Osteoblast (primary cell): ENCODE measurements at places on chromosomes 12 and 14.

GRCh38 chr14:23537351-23538049, 14.1 kb downstream of the ZFHX2 start:
- DNase-seq: peak; percentile 66

DNA sequence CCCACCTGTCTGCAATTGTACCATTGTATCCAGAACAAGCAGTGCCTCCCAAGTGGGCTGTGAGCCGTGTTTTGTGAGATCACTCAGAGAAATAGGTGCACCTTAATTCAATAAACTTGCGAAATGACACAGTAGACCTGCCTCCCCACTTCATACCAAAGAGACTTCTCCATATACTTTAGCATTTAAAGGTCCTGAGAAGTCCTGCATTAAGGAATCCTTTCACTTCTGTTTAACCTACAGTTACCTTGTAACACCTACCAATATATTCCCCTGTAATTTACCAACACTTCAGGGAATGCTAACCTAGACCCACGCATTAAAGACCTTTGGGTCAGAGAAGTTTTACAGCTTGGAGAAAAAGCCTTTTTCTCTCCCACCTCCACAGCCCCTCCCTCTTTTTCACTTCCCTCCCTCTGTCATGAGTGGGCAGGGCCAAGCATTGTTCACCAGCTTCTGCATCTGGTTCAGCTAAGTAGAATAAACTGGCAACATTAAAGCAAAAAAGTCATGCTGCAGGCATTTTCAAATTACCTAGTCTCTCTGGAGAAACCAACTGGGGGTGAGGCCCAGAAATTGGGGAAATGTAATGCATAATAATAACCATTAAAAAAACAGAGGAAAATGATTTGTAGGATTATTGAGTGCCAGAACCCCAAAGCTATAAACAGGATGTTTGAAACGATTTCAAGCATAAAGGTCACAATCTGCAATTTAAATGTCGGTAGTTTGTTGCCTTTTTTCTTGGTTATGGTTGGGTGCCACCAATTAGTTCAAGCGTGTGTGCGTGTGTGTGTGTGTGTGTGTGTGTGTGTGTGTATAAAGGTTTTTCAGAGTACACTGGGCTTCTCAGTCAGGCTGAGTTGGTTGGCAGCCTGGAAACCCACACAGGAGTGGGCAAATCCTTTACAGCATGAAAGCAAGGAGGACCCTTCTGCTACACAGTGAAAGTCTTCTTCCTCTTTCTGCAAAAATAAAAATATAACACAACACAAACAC, 13.7 kb upstream of the WSCD2 start:
- DNase-seq: no peak

DNA sequence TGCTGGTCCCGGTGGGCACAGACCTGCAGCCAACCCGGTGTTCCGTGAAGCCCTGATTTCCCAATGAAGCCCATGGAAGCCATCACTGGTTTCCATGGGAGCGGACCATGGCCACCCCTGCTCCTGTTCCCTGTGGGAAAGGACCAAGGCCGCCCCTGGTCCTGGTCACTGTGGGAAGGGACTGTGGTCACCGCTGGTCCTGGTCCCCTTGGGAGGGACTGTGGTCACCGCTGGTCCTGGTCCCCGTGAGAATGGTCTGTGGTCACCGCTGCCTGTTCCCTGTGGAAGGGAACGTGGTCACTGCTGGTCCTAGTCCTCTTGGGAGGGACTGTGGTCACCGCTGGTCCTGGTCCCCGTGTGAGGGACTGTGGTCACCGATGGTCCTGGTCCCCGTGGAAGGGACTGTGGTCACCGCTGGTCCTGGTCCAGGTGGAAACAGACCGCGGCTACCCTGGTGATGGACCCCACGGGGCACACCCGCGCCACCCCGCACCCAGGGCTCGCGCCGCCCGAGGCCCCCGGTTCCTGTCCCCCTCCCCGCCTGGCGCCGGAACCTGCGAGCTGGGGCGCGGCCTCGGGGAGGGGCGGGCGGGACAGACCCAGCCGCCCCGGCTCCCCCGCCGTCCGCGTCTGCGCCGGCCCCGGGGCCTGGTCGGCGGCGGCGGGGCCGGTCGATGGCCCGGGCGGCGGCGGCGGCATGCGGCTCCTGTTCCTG, at the start of gene GLT1D1:
GLT1D1 (plus strand) TSS at position 594 of the 715 bp plus-strand sequence; CDS start at position 698, 104 bp downstream.
- DNase-seq: no peak

GRCh38 chr14:28656704-28657255, 109.8 kb upstream of the FOXG1 start:
- DNase-seq: no peak

- no peak for DNase-seq
Observed at GRCh38 chr12:56377310-56377988, 14.8 kb upstream of the APOF start.

DNA sequence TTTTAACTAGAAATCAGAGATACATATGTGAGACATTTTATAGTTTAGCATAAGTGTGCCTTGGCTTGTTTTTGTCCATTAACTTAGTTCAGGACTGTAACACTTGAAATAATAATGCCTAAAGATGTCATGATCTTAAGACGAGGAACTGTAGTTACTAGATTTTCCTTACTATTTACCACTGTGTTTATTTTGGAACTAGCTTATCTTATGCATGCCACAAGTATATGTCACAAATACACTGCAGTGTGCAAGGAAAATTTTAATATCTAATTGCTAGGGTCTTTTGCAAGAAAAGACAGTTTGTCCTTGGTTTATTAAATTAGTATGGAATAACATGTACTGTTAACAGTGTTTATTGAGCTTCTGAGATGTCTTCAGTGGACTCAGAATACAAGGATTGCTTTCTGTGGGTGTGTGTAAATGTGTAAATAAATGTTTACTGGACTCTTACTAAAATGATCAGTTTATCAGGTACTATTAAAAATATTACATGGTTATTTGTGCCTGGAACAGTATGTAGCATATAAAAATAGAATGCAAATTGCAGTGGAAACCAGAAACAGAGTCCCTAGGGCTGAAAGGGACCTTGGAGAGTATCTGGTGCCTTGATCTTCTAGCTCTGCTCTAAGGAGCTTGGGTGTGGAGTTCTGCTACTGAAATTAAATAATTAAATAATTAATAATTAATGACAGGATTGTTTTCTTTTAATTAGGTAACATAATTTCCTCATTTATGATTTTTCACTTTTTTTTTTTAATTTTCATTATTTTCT, 58.1 kb downstream of the FGD4 start:
- no peak for DNase-seq

DNA sequence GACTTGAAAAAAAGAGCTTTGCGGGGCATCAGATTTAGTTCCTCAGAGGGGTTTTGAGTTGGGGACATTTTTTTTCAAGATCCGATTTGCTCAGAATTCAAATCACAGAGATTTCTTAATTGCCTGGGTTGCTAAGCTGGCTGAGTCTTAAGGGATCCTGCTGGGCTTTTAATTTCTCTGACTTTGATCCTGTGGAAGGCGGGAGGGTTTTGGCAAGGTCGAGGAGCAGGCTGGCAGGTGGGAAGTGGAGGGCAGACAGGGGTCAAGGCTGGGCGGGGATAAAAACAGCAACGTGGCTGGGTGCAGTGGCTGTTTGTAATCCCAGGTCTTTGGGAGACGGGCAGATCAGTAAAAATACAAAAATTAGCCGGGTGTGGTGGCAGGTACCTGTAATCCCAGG, 33.5 kb upstream of the CCDC63 start:
- no peak for DNase-seq

DNA sequence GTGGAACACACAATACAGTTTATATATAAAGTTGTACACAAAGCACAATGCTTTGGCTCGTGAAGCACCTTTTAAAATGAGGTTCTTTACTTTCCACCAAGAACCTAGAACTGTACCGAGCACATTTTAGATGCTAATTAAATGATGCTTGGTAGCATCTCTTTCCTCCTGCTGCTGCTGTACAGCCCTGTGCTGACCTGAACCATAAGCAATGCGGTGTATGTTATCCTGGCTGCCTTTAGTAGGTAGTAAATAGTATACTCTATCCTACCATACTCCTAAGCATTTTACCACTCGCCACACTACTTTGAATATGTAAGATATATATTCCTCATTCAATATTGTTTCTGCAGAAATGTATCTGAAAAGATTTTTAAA, 2.9 kb upstream of the RNASE8 start:
- no peak for DNase-seq

- no peak for DNase-seq
Observed at GRCh38 chr14:63891148-63891975, 38.6 kb downstream of the SYNE2 start.

DNA sequence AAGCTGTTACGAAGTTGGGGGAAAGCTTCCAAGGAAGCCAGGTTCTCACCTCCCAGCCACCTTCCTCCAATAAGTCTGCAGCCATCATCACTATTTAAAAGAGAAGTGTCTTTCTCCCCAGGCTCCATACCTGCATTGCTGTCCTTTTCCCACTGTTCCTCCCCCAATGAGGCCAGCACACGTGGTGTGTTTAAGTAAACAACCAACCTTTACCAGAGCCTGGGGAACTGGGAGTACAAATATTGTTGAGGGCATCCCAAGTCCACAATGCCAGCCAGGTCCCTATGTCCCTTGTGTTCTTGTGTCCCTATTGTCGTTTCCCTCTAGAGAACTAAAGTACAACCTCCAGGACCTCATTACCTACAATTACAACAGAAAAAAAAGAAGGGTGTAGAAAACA, 49.2 kb upstream of the PNMA1 start:
- no peak for DNase-seq

DNA sequence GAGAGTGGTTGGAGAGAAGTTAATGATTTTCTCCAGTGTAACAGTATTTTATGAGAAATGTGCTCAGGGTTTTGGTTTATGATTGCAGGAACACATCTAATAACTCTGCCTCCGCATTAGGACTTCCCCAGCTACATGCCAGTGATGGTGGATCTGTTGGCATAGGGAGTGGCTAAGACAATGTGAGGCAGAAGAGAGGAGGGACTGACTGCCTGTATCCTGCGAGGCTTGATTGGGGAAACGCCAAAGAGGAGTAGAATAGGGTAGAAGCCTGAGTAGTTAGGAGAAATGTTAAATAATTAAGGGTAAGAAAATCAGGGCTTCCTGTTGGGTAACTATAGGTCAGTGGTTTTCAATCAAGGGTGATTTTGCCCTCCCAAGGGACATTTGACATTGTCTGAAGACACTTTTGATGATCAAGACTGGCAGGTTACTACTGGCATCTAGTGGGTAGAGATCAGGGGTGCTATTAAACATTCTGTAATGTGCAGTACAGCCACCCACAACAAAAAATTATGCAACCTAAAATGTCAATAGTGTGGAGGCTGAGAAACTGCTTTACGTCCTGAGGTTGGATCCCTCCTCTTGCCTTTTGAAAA, 12.8 kb downstream of the TDG start:
- no peak for DNase-seq

DNA sequence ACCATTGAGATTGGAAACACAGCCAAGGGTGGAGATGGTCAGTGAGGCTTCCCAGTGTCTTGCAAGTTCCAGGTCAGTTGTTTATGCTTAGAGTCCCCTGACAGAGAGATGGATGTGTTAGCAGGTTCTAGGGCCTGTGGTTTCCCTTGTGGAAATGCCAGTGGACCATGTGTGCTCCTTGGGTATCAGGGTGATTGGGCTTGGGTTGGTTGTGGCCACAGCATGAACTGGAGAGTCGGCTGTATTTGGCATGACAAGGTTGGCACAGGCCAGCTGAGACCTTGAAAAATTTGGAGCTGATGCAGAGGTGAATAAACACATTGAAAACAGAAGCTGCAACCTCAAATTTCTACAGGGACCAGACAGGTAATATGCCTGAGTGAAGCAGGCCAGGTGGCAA, 668.0 kb downstream of the DIO2 start:
- DNase-seq: no peak

GRCh38 chr14:81625343-81625742, 91.7 kb upstream of the SEL1L start:
- no peak for DNase-seq

GRCh38 chr14:74977901-74978385, 22.5 kb upstream of the PGF start:
- no peak for DNase-seq

DNA sequence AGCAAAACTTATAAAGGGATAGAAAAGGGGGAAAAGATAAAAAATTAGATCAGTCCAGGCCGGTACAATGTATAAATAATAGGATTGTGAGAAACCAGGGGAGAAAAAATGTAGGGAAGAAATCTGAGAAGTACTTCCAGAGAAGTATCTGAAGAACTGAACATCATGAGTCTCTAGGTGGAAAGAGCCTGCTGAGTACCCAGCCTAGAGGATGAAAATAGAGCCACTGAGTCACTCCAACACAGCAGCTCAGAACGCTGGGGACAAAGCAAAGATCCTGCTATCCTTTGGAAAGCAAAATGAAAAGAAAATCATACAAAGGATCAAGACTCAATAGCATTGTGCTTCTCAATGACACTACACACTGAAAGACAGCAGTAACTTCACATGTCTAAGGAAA, 138.0 kb downstream of the ANO6 start:
- no peak for DNase-seq

DNA sequence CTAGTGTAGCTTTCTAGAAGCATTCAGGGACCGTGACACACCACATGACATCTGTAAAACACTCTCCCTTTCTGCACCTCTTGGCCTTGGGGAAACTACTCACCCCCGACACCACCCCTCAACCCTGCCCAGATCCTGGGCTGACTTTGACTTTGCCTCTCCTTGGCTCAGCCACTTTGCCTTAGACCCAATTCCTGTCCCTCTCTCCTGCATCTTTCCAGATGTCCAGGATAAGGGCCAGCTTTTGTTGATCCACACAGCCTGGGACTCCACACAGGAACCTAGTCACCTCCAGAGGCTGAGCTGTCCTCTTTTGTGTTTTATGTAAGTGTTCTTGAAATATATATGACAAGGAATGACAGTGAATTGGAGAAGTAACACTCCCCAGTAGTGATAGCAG, 153.7 kb upstream of the PLXNC1 start:
- DNase-seq: no peak

GRCh38 chr14:94907626-94908261, 137.8 kb upstream of the GSC start:
- DNase-seq: no peak

GRCh38 chr12:131092901-131093603, 139.3 kb downstream of the ADGRD1 start:
- DNase-seq: peak; percentile 86

GRCh38 chr14:91249841-91250616, 5.5 kb upstream of the GPR68 start:
- no peak for DNase-seq

DNA sequence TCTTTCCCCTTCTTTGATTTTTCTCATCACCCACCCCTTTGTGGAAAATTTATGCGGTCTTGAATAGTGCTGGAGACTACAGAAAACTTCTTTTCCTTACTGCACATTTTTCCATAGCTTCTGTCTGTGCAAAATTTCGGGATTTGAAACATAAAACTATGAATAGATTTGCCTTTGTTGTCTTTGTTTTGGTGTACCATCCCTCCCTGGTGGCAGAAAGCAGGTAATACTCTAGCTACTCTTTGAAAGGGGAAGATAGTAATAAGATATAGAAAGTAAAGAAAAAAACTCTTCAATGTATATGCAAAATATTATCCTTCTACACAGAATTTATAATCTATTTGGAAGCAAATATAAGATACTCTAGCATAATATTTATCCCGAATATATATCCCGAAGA, 79.1 kb upstream of the LMO3 start:
- no peak for DNase-seq

DNA sequence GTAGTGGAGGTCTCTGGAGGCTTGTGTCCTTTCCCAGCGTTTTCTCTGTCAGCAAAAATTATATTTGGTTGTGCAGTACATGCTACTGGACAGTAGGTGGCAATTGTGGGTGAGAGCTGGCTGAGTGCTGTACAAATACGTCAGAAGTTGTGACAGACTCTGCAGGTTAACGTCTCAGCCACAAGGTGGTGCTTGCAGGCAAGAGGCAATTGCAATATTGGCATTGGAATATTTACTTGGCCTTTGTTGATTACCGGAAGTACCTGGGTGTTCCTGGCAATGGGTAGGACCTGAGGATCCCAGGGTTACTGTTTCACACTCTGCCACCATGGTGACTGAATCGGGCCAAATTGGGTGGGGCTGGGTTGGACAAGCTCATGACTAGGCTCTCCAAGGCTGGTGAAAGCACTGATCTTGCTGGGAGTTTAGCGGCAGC, 333.9 kb upstream of the LMO3 start:
- peak; percentile 41 for DNase-seq
